ENCODE measurements at places on chromosomes 6 and 20. TPM values are rescaled to one million over a fixed set of nuclear protein-coding genes. Genes with fewer than 3 reads are reported as not detected.

PACRG gene
- 0.95 TPM for total RNA-seq

SLC52A3 gene
- 7.1 TPM for total RNA-seq

DNA sequence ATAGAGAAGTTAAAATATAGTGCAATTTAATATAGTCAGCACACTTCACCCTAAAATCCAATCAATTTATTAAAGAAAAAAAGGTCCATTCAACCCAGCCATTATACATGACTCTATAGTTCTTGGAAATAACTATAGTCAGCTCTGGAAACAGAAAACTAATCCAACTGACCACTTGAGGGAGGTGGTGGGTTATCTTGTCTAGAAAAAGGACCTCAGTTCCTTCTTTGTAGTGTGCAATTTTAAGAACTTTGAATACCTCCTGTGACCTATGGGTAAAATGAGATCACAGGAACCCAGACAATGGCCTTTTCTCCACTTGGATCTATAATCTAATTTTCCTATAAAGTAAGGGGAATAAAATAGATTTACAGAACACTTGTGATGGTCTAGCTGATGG lies 163.6 kb upstream of the CENPW start:
- H3K27me3 ChIP-seq: no peaks in the 10 kb centered on the region
- H3K36me3 ChIP-seq: no peaks in the 10 kb centered on the region
- H3K4me3 ChIP-seq: no peak overlapping the region
- H3K4me1 ChIP-seq: no peaks in the 10 kb centered on the region

- no peak for DNase-seq
- H3K4me3 ChIP-seq: no peak overlapping the region
- H3K4me1 ChIP-seq: no peaks in the 10 kb centered on the region
- H3K36me3 ChIP-seq: no peaks in the 10 kb centered on the region
- no peaks in the 10 kb centered on the region for H3K27me3 ChIP-seq
- no peak overlapping the region for H3K27ac ChIP-seq
Measured at GRCh38 chr20:40160097-40160550, 528.9 kb downstream of the MAFB start.

- H3K36me3 ChIP-seq: no peaks in the 10 kb centered on the region
- DNase-seq: no peak
- H3K4me1 ChIP-seq: peaks cover 38% of the 10 kb centered on the region
Measured at GRCh38 chr20:33443006-33443511, 504 bp downstream of the SNTA1 start.

DNA sequence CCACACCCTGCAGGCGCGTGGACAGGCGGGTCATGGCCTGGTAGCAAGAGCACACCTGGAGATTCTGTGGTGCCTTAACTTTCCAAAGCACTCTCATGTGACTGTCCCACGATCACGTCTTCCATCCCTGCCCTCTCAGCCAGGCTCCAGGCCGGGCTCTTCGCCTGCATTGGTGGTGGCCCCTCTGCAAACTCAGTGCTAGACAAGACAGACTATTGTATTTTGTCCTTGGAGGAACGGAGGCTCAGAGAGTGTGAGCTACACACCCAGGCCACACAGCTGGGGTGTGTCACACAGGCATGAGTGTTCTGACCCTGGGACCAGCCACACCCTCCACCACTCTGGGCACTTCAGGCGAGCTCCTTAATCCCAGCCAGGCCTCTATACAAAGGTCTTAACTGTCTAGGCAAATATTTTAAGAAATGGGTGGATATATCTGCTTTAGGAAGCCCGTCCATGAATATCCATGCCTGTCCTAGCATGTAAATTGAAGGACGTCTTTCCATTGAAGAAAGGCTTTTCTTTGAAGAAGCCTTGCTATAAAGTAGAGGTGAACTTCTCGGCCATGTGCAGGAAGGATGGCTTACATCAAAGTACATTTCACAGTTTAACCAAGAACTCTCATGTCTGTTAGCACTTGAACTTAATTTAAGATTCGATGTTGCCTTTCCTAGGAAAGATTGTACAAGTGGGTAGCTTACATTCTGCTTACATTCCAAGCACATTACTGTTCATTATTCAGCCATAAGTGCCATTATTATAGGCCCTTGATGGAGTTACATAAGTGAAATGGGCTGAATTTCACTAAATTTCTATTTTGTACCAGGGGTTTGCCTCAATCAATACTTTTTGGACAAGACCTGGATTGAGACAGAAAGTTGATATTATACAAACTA lies 263.9 kb downstream of the DLL1 start:
- H3K36me3 ChIP-seq: no peaks in the 10 kb centered on the region
- peaks cover 88% of the 10 kb centered on the region for H3K27me3 ChIP-seq
- no peak overlapping the region for H3K4me3 ChIP-seq
- no peak for DNase-seq
- peaks cover 55% of the 10 kb centered on the region for H3K4me1 ChIP-seq
- H3K27ac ChIP-seq: peak overlapping the region; percentile 14

DNA sequence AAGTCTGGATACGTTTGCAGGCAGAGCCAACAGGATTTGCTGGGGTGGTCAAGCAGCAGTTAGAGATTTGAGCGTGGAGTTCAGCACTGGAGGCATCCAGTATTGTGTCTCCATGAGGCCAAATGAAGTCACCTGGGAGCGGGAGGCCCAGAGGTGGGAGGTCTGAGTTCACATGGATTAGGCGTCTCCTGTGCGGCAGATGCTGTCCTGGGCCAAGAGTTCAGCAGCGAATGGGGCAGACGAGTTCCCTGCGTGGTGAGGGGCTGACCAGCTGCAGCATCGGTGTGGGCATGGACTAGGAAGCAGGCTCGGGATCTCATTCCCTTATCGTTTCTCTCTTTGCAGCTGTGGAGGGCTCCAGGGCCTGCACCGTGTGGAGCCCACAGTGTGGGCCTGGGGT lies 66.2 kb downstream of the BCAS4 start:
- no peaks in the 10 kb centered on the region for H3K27me3 ChIP-seq
- no peak overlapping the region for H3K27ac ChIP-seq
- no peaks in the 10 kb centered on the region for H3K36me3 ChIP-seq

DNA sequence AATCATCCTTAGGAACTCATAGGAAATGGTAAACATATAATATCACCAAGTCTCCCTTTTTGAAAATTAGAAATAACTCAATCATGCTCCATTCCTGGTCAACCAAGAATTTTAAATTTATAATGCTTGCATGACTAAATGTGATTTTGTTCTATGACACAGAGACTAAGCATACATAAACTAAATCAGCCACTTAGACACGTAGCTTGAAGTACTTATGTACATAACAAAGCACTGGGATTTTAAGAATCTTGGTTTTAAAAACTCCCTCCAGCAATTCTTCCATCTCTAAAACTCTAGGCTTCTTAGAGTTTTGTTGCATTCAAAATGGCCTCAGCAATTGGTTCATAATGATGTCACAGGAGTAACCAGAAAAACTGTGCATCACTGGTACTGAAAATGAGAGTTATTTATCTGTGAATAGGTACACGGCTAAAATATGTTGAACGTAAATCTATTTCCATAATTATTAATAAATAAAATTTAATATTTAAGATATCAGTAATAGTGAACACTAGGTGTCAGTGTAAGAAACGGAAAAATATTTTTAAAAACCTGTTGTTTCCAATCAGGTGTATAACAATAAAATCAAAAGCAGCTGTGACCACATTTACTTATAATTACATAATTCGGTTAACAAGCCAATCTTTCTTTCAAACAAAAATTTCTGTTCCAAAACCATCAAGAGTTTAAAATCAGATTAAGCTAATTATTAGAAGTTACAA lies 241.6 kb upstream of the RUNX2 start:
- no peaks in the 10 kb centered on the region for H3K27me3 ChIP-seq
- DNase-seq: no peak
- H3K4me1 ChIP-seq: no peaks in the 10 kb centered on the region
- H3K27ac ChIP-seq: no peak overlapping the region

- no peaks in the 10 kb centered on the region for H3K36me3 ChIP-seq
- H3K27me3 ChIP-seq: peaks cover 7% of the 10 kb centered on the region
- peaks cover 10% of the 10 kb centered on the region for H3K4me1 ChIP-seq
Measured at GRCh38 chr6:144284783-144285547, at the start of gene UTRN. TSS of gene UTRN (plus strand) at chr6:144285335. CDS start at chr6:144291829, 6,494 bp downstream.
